ENCODE measurements at places on chromosomes 1 and 21. TPM values are rescaled to one million over a fixed set of nuclear protein-coding genes. Genes with fewer than 3 reads are reported as not detected.

Gene FAM177B
- not detected for total RNA-seq

- H3K27ac ChIP-seq: no peak overlapping the region
- H3K36me3 ChIP-seq: no peaks in the 10 kb centered on the region
- H3K27me3 ChIP-seq: no peaks in the 10 kb centered on the region
- H3K4me3 ChIP-seq: no peak overlapping the region
- H3K4me1 ChIP-seq: no peaks in the 10 kb centered on the region
These were observed 70.7 kb upstream of the DAB1 start for GRCh38 chr1:57494530-57495079.

- no peak overlapping the region for H3K4me3 ChIP-seq
- DNase-seq: no peak
- H3K36me3 ChIP-seq: no peaks in the 10 kb centered on the region
These were observed 6.6 kb upstream of the SLC35A3 start for GRCh38 chr1:99963041-99963795.

DNA sequence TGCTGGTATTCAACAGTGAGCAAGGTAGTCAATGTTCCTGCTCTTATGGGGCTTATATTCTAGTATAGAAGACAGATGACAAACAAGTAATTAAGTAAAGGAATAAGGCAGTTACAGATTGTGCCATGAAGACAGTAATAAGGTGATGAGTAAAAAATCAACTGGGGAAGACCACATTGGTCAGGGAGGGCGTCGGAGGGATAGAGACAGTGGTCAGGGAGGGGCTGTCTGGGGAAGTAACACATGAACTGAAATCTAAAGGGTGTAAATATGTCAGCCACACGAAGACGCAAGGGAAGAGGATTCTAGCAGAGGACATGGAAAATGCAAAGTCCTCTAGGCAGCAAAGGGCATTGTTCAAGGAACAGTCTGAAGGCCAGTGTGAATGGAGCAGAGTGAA is 10.1 kb downstream of the IL12RB2 start:
- H3K4me1 ChIP-seq: peaks cover 32% of the 10 kb centered on the region
- no peak overlapping the region for H3K27ac ChIP-seq
- H3K27me3 ChIP-seq: no peaks in the 10 kb centered on the region
- H3K4me3 ChIP-seq: no peak overlapping the region
- DNase-seq: peak; percentile 20
